ENCODE measurements at places on chromosomes 7 and 10.

GRCh38 chr10:34454590-34455261 is 360.4 kb downstream of the PARD3 start:
- DNase-seq: no peak

- DNase-seq: peak; percentile 69
Measured at GRCh38 chr10:97025613-97026242, 160.0 kb downstream of the SLIT1 start.

DNA sequence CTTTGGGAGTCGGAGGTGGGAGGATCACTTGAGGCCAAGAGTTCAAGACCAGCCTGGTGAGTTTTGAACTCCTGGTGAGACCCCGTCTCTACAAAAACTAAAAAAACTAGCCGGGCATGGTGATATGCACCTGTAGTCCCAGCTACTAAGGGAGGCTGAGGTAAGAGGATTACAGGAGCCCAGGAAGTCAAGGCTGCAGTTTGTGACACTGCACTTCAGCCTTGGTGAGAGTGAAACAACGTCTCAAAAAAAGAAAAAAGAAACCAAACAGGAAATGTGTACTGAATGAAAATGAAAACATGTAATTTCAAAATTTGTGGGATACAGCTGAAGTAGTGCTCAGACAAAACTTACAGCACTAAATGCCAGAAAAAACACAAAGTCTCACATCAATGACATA is 7.6 kb downstream of the ARHGAP12 start:
- peak; percentile 30 for DNase-seq

DNA sequence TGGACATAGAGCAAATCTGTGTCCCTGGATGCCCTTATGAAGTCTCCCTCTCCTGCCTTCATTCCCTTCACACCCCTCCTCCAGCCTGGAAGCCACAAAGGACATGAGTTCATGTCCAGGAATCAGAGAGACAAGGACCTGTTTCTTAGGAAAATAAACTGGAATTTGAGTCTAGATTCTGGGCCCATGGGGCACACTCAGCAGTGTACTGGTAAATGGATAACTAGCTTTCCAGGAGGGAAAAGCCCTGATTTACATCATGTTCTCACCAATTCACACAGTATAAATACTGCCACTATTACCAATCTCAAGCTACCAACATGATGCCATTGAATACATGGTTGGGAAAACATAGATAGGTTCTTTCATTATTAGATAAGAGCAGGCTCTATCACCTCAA is 9.9 kb downstream of the FAM237B start:
- DNase-seq: no peak

DNA sequence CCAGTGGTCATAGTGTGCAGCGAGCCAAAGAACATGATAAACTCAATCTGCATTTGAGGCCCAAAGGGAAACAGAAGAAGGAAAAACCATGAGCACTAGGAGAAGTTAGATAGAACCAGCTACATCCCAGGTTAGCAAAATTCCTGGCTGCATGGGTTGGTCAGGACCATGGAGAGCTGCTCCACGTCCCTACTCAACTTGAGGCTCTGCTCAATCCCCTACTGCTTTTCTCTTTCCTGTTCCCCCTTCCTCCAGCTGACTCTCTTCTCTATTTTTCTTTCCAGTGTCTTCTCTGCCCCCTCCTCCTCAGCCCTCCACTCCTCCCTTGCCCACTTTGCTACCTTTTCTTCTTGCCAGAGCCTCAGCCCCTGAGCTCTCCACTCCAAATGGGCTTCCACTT is 21.9 kb upstream of the VSIR start:
- DNase-seq: no peak

DNA sequence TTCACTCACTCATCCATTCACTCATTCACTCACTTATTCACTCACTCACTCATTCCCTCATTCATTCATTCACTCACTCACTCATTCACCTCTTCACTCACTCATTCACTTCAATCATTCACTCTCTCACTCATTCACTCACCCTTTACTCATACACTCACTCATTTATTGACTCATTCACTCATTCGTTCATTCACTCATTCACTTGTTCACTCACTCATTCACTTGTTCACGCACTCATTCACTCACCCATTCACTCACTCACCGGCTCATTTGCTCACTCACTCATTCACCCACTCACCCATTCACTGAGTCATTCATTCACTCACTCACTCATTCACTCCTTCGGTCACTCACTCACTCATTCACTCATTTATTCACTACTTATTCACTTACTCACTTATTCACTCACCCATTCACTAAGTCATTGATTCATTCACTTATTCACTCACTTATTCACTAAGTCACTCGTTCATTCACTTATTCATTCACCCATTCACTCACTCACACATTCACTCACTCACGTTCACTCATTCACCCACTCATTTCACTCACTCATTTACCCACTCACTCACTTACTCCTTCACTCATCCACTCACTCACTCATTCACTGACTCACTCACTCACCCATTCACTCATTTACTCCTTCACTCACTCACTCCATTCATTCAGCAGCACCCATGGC is 4.7 kb upstream of the PFKP start:
- DNase-seq: no peak

DNA sequence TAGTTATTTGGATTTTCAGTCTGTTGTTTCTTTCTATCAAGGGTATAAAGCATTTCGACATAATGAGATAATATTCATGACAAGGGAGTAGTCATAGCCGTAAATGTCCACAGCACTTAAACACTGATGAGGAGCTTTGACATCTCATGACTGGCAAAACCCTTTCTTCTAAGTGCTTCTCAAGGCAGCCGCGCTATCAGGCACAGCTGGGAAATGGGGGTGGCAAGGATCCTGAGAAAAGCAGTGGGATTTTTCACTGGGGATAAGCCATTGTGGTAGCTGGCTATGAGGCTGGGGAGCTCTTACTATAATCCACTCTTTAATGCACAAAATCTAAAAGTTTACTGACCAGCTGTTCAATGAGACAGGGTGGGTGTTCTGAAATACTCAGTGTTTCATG is 493.2 kb upstream of the KLF6 start:
- no peak for DNase-seq

GRCh38 chr10:112209684-112210131 is 26.1 kb upstream of the GPAM start:
- no peak for DNase-seq

- no peak for DNase-seq
Measured at GRCh38 chr10:51369903-51370302, 295.6 kb downstream of the PRKG1 start.

GRCh38 chr10:19929506-19930140 is 113.4 kb downstream of the PLXDC2 start:
- DNase-seq: no peak

DNA sequence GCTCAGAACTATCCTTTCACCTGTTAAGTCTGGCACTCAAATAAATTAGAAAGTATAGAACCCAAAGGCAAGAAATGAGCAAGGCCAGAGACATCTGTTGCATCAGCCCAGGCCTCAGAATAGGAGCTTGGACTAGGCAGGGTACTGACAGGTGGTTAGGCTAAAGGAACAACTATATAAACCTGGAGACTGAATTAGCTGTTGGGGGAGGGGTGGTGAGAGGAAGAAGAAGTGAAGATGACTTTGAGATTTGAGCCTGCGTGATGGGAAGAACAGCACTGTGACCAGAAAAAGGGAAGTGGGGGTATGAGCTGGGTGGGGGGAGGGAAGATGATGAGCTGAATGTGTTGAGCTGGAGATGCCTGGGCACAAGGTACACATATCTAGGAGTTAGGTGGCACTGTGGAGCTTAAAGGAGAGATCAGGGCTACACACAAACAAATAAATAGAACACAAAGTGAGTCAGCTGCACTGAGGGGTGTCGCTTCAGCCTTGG is 244.7 kb downstream of the PTEN start:
- no peak for DNase-seq

- DNase-seq: no peak
Measured at GRCh38 chr10:60835049-60835448, 56.8 kb downstream of the CDK1 start.

DNA sequence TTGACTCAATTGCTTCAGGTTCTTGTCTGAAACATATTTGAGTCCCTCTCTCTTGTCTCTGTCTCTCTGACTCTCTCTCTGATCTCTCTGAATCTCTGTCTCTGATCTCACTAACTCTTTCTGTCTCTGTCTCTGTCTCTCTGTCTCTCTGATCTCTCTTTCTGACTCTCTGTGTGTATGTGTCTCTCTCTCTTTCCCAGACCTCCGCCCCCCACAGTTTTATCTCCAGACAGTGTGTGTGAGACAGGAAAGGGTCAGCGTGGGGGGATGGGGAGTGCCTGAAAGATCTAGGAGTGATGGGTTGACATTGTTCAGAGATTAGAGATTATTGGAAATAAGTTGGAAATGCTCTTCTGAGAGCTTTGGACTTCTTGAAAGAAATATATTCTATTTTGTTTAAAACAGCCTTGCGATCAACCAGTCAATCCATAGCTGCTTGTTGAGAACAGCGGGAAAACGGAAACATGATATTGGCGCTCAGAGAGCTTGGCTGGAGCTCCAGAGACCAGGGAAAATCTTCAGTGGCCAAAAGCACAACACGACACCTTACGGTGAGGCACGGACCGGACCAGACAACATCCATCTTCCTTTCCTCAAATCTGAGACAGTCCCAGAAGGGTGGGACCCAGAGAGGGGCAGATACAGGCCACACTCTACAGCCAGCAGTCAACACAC is 35.5 kb downstream of the CALML3 start:
- DNase-seq: no peak

DNA sequence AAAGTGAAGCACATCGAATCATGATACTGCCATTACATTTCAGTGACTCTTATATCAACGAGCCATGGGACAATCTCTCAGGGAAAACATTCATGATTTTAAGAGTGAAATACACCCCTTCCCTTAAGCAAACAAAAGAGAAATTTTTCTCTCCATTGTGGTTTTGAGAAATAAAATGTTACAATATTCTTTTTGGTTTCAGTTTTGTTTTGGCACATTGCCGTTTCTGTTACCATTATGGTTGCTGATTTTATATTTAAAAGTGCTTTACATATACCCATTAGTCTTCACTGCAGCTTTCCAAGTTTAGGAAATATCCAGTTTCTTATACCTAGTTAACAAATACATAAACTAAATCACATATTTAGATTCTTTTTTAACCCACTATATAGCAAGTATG is 126.8 kb upstream of the SEM1 start:
- no peak for DNase-seq

DNA sequence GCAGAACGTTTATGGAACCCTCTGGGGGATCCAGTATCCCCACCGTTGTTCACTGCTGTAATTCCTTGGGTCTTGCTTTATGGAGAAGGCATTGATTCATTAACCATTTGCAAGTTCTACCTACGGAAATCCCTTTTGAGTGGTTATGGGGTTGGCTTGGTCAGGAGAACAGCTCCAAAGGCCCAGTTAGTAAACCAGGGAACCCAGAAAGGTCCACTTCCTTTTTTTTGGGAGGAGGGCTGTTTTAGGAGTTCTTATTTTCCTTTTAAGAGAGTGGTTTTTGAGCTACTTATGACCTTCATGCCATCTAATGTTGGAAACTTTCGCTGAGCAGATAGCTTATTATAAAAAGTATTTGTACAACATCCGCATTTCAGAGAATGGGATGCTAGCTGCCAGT is 1.3 kb downstream of the POR start:
- DNase-seq: no peak

DNA sequence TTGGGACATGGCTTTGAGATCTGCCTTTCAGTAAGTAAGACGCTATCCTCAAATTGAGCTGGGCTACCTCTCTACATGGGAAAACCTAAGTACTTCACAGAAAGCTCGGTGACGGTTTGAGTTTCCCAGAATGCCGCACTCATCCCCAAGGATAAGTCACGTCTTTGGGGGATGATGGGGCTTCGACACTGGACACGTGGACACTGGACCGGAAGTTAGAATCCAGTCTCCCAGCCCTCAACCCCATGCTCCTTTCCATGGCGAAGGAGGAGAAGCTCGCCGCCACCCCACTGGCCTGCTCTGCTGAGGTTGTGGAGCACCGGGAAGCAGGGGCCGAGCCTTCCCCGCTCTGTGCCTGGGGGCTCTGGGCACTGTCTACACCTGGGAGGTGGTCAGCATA is 27.5 kb downstream of the PTPRE start:
- DNase-seq: no peak

- DNase-seq: no peak
Measured at GRCh38 chr7:2853147-2853546, 9.0 kb upstream of the GNA12 start.

DNA sequence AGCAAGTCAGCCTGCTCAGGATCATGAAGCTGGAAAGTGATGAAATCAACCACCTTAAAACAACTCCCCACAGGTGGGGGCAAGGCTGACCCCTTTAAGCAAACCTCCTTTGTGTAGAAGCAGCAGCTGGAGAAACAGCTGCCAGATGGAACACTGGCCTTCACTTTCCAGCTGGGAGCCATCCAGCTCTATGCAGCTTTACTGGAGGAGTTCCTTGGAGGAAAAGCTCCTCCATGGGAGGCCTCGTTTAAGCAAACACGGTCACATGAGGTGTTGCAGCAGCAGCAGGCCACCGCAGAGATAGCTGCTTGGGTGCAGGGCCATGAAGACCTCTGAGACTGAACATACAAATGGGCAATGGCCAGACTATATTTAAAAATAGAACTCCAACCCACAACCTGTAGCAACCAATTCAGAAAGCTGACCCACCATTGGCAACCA is 13.0 kb upstream of the DLG5 start:
- no peak for DNase-seq

- DNase-seq: no peak
Measured at GRCh38 chr10:103204353-103205255, 11.5 kb upstream of the NT5C2 start.

DNA sequence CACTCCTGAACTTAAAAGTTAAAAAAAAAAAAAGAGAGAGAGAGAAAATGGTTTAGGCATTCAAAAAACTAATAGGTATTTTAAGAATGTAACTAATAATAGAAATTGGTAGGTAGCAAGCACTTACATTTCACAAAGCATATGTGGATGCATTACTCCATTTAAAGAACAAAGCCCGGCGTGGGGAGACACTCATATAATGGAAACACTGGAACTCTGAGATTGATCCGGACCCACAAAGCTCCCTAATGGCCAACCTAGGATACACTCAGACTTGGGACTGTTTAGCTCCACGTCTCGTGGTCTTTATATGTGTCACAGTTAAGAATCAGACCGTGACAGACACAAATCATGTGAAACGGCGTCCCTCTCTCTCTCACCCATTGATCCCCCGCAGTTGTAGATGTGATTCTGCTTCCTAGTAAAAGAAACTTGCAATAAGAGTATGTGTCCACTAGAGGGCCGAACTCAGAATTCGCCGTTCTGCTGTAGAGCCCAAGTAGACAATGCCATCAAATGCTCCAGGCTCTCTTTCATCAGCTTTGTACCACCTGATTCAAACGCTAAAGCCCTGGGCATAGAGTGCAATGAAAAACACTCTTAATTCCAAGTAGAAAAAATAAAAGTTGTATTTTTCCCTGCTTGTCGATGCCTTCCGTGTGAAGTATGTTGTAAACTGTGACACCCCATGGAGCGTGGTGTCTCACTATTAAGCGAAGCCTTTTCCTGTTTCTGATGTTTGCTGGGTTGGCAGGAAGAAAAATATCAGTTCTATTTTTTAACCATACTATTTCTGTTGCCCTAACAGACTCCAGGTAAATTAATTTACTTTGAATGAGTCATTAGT is 429.0 kb upstream of the MTPN start:
- DNase-seq: peak; percentile 20

All from activated T-cell treated with anti-CD3 and anti-CD28 coated beads, Interleukin-2, amount 50 U/mL, for 48 hours (primary cell).